Epithelial cell of proximal tubule (primary cell): ENCODE measurements at places on chromosomes 3 and 15.
A peak's percentile ranks its signal among the peaks of the same experiment; 100 is the strongest.

- no peak for DNase-seq
Observed at GRCh38 chr3:118226206-118226605, 808.4 kb downstream of the IGSF11 start.

GRCh38 chr3:183131735-183132134, 30.8 kb downstream of the LAMP3 start:
- no peak for DNase-seq

- DNase-seq, result peak; percentile 98
Observed at GRCh38 chr3:133573054-133573628, 345 bp upstream of the CDV3 start.

GRCh38 chr3:158354713-158355112, 216.3 kb upstream of the MLF1 start:
- DNase-seq, result no peak

DNA sequence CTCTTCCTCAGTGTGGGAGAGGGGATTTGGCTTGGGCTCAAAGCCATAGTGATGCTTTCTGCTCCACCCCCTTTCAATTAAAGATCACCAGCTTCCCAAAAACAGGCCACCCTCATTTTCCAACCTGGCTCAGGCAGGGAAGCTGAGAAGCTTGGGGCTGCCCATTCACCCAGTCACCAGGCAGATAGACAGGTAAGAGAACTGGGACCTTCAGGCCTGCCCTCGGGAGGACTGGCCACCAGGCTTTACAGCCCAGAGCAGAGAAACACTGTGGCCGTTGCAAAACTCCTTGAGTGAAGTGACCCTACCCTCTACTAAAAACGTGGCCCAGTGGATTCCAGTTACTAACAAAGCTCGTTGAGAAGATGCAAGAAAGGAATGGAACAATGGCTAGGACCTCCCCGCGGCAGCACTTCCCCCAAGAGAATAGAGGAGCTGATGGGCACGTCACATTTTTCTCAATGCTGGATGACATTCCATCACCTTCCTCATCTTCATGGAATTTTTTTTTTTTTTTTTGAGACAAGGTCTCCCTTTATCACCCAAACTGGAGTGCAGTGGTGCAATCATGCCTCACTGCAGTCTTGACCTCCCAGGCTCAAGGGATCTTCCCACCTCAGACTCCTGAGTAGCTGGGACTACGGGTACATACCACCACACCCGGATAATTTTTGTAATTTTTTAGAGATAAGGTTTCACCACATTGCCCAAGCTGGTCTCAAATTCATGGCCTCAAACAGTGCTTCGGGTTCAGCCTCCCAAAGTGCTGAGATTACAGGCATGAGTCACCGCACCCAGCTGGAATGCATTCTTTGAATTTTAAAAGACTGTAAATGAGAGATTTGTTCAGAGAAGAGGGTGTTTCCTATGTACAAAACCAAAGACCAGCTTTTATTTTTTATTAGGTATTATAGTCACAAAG, 37.9 kb downstream of the LIPC start:
- DNase-seq, result peak; percentile 97

DNA sequence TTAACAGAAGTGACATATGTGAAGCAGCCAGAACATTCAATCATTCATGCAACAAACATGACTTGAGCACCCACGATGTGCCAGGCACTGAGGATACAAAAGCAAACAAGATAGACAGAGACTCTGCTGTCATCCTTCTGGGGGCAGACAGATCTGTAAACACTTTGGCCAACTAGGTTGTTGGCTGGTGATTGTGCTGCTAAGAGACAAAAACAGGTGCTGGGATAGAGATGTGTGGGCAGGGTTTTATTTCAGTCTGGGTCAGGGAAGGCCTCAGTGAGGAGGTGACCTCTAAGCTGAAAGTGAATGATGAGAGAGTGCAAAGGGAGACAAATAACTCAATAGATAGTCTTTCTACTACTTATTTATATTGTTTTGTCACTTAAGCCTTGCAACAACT, 147.0 kb upstream of the VEPH1 start:
- DNase-seq, result no peak

GRCh38 chr3:106263011-106263410, 394.2 kb upstream of the CBLB start:
- no peak for DNase-seq

DNA sequence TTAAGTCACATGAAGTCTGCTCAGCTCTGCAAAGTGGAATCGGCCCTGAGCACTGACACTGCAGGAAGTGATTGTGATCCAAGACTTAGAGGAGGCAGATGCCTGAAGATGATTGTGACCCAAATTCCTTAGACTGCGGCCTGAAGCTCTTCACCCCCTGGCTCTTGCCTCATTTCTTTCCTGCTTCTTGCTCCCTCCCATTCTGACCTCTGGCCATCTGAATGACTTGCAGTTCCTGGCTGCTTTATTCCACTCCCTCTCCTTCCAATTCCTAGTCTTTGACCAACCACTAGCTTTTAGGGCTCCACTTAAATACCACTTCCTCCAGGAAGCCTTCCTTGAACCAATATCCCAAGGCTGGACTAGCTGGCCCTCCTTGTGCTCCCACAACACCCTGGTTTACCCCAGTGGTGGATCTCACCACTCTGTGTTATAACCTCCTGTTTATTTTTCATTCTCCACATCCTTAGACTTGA, 9.9 kb upstream of the EPB42 start:
- no peak for DNase-seq

DNA sequence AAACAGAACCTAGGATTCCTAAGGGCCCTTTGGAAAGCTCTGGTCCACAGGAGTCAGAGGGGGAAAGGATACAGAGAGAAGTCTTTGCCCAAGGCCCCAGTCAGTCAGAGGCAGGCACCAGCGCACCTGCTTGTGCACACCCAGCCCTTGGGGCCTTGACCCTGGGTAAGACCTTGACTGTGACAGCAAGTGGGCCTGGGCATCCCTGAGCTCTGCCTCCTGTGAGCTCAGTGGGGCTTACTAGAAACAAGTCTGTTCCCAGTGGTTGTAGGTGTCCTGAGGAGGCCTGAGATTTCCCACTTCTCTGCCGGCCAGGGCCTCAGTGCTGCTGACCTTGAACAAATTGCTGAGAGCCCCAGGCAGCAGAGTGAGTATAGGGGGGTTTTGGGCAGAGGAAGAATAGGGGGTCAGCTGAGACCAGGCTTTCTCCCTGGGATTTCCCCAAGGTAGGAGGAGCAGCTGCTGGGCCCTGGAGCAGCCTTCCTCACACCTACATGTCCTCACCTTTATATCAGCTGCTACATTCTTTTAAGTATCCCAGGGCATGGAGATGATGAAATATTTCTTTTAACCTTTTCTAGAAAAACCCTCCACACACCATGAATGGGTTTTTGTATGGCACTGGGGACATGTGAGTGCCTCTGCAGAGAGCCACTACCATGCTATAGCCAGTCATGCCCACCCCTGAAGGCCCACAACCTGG, 9.7 kb upstream of the DAG1 start:
- no peak for DNase-seq
